ENCODE measurements at places on chromosomes 4 and X.

GRCh38 chr4:106245176-106245575, 70.8 kb downstream of the TBCK start:
- DNase-seq = peak; percentile 73

- DNase-seq = no peak
Measured at GRCh38 chr4:167023364-167023925, 210.8 kb downstream of the SPOCK3 start.

GRCh38 chr4:82491251-82491960, 61.0 kb downstream of the ENOPH1 start:
- DNase-seq = peak; percentile 50

DNA sequence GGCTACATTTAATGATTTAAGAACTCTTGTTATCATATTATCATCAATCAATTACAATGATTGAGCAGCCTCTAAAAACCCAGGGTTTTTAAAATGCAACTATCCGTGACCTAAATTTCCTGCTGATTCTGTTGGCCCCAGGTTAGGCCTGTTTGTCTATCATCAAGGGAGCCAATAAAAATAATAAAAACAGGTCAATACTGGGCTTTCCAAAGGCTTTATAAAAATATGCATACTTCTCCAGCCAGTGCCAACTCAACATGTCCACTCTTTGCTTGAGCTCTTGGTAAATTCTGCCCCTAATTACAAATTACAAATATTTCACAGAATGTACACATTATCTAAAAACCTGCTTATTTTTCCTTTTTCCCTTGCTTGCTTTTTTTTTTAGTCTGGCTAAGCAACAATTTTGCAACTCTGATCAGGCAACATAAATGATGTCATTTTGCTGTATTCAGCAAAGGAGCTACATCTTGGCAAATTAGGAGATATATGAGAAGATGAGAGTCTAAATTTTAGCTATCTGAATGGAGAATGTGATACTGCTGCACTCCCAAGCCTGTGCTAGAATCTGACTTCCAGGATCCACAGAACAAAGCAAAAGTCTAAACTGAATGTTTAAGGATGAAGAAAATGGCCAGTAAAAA, 204.0 kb downstream of the SCFD2 start:
- no peak for DNase-seq

DNA sequence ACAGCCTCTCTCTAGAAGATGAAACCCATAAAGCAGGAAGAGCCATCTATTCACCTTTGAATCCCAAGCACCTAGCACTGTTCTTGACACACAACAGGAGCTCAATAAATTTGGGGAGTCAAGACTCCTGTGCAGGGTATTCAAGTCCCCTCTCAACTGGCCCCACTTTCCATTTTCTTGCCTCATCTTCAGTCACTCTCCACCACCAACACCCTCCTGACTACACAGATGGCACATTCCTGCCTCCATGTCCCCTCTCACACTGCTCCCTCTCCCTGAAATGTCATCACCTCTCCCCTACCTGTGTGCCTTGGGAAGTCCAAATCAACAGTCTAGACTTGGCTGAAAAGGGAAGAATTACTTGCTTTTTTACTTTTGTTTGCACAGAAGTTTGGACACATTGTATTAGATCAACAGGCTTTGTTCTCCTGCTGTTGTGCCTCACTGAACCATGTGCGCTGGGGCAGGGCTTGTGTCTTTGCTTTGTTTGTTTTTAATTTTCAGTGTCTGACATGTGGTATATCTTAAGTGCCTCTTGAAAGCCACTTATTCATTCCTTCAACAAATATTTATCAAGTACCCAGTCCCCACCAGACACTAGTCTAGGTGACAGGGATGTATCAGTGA, 85.1 kb downstream of the APBB2 start:
- no peak for DNase-seq

DNA sequence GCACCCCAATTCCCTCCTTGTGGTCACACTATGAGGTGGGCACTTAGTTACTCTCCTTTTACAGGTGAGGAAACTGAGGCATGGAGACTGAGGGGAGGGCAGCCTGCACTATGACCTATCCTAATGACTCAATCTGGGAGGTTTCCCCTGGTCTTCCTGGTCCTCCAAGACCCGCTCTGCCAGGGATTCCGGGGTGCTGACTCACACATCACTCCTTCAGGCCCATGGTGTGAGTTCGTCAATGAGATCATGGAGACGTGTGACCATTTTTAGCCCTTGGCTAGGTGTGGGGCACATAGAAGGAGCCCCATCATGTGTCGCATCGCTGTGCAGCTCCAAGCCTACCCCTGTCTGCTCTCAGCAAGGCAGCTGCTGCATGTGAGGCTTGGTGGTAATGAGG, 32.4 kb upstream of the BCOR start:
- DNase-seq = no peak

DNA sequence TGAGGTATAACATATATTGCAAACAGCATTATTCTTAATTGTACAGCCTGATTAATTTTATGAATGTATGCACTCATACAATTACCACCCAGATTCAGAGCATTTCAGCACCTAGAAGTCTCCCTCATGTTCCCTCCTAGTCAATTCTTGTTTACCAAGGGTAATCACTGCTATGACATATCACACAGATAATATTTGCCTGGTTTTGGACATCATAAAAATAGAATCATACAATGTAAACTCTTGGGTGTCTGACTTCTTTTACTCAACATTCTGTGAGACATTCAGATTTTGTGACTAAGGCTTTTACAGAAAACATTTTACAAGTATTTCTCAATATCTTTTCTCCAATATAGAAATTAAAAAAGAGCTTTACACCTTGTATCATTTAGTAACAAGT, 66.9 kb downstream of the PTPN13 start:
- no peak for DNase-seq

GRCh38 chrX:134032441-134032840, 47.0 kb upstream of the GPC3 start:
- no peak for DNase-seq

- DNase-seq = no peak
Measured at GRCh38 chr4:77367638-77368037, 210.6 kb downstream of the CCNG2 start.

DNA sequence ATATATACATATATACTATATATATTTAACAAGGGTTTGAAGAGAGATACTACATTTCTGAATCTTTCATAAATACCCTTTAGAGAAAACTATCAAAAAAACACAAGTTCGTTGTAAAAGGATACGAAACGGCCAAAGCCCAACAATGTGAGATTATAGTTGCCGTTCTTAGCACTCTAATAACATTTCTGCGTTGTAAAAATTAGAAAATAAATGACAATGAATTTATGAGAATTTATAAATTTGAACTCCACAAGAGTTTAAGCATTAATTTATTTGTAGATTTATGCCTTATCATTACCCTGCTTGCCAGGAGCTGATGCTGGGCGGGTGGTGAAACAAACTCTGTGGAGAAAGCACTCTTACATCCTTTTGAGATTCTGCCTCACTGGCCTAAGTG, 1.1 kb downstream of the WDR17 start:
- no peak for DNase-seq

DNA sequence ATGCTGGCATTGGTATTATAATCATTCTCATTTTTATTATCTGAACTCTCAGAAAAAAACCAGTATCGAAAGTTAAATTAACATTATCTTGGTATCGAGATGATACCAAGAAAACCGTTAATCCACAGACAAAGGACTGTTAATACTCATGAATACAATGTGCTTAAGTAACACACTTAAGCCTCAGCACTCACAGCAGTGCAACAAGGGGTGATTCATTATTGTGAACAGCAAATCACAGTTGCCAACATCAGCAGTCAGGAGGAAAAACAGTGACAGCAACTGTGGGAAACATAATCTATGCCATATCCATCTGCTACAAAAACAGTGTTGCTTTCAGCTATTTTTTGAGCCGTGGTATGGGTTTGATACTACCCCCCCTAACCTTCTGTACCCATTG, 210.9 kb upstream of the ATOH1 start:
- no peak for DNase-seq

DNA sequence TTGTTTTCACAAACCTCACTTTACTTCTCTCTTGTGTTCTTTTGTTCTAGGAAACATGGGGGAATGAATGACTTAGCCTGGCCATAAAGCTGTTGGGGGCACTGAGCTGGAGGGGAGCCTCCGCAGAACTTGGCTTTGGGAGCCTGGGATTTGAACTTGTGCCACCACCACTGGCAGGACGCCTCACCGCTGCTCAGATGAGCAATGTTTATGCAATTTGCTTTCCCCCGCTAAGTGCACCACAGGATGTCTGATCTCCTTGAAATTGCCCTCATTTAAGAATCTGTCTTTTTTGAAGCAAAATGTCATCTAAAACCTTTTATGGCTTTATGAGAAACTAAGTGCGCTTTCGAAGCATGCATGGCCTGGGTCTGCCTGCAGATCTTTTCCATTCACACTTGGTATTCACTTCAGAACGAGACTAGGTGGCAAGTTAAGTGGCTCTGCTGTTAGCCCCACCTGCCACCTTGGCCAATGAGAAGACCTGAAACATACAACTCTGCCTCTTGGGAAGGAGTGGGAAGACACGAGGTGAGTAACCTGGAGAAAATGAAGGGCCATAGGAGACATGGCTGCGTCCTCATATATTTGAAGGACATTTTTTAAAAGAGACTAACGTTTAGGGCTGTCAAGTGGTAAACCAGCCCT, 119.3 kb downstream of the LDB2 start:
- DNase-seq = no peak

DNA sequence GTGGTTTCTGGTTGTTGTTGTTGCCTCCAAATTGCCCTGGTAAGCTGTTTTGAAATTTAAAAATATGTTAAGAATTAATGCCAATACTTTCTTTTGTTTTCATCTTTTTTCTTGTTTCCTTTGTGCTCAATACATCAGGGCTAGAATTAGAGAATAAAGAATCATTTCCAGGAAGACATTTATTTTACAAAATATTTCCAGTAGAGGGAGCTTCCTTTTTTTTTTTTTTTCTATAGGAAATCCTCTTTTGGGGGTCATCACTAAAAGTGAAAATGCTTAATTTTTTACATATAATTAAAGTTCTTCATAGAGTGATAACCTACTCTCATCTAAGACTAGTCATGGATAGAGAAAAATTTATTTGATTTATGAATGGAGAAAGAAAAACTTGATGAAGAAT, 2.4 kb downstream of the GLRA3 start:
- no peak for DNase-seq

- no peak for DNase-seq
Measured at GRCh38 chr4:54226404-54227255, 2.5 kb upstream of the PDGFRA start.

DNA sequence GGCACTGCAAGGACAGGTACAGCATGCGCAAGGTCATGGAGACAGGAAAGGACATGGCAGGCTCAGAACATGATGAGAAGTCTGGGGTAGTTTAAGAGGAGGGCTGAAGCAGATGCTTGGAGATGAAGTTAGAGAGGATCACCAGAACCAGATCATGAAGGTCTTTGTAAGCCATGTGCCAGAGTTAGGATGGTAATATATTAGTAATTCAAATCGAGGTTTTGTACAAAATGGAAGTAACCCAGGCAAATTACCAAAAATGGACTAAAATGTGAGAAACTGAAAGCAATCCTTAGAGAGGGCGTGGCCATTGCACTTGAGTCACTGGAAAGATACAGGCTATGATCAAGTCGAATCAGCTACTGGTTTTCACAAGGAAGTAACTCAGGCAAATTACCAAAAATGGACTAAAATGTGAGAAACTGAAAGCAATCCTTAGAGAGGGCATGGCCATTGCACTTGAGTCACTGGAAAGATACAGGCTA, 13.5 kb downstream of the RXFP1 start:
- no peak for DNase-seq

GRCh38 chrX:131607792-131608369, 64.0 kb downstream of the OR13H1 start:
- DNase-seq = no peak

DNA sequence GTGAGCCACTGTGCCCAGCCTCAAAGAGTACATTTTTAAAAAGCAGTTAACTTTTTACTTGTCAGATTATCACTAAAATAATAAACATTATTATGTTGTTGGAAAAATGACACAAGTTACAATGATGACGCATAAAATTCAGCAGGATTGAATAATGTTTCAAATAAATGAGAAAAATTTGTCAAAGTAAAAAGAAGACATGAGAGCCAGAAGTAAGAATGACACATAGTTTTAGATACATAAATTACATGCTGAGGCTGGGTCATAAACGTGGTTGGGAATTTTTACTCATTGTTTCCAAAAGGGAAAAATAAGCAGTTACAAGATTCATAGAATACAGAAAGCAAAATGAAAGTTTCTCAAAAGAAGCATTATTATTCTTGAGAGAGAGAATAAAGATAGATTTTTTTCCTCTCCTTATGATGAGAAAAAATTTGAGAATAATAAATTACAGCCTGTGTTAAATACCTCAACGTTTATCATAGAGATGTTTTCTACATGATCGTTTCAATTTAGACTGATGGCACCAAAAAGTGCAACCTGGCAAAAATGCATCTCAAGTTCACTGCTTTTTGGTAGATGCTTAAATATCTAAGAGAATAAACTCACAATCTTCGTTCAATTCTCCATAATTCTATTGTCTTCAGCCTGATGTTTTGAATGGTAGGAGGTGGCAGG, 40.4 kb downstream of the GUCY1B1 start:
- no peak for DNase-seq

- no peak for DNase-seq
Measured at GRCh38 chr4:107630185-107630705, 89.8 kb downstream of the PAPSS1 start.

DNA sequence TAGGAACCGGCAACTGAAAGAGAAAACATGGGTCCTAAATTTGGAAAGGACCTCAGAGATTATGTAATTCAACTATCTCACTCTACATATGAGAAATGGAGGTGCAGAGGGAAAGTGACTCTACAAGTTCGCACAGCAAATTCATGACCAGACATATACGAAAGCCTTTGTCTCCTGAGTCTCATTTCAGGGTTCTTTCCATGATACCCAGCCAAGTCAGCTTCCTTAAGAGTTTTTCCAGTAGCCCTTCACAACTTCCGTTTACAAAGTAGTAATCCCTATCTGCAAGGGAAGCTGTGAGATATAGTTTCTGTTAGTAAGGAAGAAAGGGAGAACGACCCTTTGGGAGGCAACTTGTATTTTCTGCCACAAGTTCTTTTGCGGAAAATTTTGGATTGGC, 110.6 kb downstream of the TEX13A start:
- DNase-seq = no peak

DNA sequence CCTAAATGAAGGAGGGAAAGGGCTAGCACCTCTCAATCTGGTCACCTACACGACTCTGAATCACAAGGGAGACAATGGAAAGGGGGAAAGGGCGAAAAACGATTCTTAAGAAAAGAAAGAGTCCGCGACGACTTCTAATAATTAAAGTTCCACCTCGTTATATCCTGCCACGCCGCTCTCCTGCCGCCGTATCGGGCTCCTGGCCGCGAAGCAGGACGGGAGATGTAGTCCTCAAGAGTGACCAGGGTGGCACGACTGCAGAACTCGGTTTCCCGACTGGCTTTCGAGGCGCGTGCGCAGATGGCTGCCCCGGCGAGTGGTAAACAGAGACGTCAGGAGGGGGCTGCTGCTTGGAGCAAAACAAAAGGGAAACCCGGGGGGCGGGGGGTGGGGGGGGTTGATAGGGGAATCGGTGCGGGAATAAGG, at the start of gene FOXO4:
Gene FOXO4 (plus strand): TSS at position 297 of the 426 bp plus-strand sequence. CDS start 678 bp downstream, outside the sequence.
- peak; percentile 63 for DNase-seq

GRCh38 chr4:176656108-176656507, 136.6 kb downstream of the VEGFC start:
- no peak for DNase-seq

Measured in T47D (cell line).